ENCODE measurements at places on chromosomes 6 and 20.

DNA sequence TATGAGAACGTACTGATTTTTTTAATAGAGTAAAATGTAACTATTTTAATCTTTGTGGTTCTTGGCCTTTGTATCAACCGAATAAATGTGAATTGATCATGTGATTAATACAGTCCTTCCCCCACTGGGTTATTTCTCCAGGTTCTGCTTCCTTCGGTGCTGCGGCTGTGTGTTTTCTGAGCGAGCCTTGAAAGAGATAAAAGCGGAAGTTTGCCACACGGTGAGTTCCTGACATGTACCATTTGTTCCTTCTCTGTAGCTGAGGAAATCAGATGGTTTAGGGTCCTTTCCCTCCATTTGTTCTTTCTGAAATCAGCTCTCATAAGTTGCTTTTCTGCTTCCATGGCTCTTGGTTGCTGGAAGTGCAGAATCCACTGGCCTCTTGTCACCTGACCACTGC is 15.5 kb downstream of the RTF2 start:
- peak; percentile 29 for DNase-seq

DNA sequence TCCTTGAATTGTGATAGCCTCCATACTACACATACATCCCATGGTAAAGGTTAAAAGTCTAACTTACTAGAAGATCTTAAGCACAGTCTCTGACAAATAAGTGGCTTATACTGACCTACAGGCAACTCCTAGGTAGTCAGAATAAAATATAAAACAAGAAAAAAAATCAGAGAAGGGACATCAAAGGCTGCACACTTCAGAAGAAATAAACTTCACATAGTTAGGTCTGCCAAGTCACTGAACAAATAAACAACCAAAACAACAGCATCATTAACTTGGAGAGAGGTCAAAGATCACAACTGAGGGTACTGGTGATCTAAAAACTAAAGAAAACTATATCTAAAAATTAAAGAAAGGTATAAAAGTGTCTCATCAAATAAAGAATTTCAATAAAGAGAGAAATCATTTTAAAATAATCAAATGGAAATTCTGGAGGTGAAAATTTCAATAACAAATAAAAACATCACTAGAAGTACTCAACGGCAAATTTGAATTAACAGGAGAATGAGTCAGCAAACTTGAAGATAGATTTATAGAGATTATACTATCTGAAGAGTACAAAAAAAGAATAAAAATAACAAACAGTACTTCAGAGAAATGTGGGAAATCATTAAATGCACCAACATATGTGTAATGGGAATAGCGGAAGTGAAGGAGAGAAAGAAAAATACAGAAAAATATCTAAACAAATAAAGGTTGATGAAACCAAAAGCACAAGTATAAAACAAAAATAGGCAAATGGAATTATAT is 88.0 kb upstream of the UST start:
- no peak for DNase-seq

DNA sequence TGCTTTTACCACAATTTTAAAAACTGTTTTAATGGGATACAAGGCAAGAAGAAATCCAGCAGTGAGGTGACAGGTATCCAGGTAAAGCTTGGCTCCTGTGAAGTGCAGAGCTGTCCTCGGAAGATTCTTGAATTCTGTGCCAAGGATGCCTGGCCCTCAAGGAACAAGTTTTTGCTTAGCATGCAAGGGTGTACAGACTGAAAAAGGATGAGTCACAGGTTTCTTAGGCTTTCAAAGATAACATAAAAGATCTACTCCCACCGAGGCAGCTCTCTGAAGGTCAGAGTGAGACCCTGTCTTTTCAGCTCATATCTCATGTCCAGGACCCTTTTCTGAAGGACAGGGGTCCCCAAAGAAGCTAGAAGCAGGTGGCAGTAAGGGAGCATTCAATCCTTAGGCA is 83.3 kb downstream of the CHD6 start:
- no peak for DNase-seq

DNA sequence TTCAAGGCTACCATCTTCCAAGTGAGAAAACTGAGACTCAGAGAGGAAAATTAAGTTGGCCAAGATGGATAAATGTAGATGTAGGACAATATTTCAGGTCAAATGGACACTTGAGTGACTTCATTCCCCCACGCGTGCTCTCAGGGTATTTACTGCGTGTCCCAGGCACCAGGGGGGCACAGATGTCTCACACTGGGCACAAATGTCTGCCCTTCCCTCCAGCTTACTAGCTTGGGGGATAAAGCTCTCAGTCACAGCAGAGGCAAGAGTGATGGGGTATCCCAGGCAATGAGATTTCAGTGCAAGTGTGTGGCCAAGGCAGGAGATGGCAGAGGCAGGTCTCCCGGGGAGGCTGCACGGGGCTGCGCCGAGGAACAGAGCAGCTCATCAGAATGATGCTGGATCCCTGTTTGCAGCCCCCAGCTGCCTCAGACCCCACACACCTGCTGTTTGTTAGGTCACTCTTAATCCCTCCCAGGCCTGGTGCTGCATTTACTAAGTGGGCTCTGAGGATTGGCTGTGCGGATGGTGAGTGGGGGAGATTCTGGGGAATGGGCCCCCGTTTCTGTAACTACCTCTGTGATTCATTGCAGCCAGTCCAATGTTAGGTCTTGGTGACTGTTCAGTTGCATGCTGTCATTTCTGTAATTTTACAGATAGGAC is 44.1 kb downstream of the PTK7 start:
- no peak for DNase-seq

DNA sequence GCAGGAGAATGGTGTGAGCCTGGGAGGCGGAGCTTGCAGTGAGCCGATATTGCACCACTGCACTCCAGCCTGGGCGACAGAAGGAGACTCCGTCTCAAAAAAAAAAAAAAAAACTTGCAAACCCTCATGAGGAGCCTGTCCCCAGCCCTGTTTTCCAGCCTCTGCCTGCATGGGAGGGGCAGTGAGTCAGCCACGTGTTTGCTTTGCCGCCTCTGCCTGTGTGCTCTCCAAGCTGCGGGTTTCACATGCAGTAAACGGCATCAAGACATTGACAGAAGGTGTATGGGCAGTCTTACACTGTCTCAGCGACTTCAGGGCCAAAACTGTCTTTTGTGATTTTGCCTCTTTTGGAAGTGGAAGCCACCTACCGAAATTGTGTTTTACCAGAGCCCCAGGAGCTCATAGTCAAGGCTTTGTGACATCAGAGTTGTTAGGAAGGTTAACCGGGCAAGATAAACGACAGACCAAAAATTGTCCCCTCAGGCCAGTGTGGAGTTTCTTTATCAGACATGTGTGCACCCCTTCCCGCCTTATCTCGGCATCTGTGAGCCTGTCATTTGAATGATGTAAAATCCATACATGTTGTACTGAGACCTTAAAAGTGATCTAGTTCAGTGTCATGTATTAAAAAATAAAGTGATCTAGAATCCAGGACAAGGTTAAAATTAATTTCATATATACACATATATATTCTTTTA is 52.9 kb downstream of the RPP40 start:
- no peak for DNase-seq

- DNase-seq = no peak
These were observed 204.8 kb downstream of the OTOR start for GRCh38 chr20:16952965-16953364.

- no peak for DNase-seq
These were observed 9.6 kb downstream of the L3MBTL3 start for GRCh38 chr6:130027948-130028347.

DNA sequence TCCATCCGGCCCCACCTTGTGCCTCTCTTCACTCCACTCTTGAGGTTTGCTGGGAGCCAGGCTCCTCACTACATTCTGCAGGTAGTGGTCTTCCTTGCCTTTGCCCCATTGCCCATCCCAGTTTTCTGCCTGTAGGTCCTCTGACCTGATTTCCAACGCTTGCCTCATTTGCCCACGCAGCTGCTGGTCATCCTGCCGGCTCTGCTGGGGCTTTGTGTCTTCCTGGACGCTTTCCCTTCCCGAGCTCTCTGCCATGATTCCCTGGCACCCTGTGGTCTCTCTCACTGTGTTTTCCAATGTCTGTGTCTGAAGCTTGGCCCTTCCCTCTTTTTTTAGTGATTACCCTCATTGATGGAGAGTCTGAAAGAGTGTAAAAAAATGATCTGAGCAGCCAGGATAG is 451.6 kb downstream of the UTRN start:
- no peak for DNase-seq

- DNase-seq = no peak
These were observed 469 bp downstream of the SYNJ2 start for GRCh38 chr6:157982102-157982562.

All from KG1 (cell line).